Posterior vena cava (tissue), 2 donors: ENCODE measurements at places on chromosomes 3 and 15. TPM values are rescaled to one million over a fixed set of nuclear protein-coding genes. Genes with fewer than 3 reads are reported as not detected.

DNA sequence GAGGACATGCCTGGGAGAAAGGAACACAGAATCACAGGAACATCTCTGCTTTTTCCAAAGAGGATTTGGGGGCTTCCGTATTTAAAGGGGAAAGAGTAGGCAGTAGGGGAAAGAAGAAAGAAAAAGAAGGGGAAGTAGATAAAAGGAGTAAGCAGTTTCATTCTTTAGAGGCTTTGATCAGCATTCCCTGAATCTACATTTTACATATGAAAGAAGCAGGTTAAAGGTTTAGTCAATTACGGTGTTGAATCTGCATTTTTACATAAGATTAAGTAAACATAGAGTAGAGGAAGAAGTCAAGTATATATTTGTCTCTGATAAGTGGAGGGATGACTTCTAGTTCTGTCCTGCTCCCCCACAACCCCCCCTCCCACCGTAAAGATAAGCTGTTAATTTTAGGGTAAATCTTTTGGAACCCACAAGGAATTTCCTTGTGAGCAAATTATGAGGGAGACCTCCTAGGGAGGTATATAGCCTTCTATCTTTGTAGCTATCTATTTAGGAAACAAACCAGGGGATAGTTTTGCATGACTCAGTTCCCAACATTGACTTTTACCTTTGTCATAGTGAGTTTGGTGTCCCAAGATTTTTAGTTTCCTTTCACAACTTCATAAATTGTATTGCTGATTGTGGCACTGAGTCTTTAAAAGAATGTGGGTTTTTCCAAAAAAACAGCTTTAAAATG is 8.7 kb upstream of the P2RY12 start:
- no peak for DNase-seq

- no peak for DNase-seq
Measured at GRCh38 chr3:5186858-5187155, 700 bp upstream of the EDEM1 start.

GRCh38 chr3:172711454-172711795 is 558 bp upstream of the NCEH1 start:
- no peak for DNase-seq

DNA sequence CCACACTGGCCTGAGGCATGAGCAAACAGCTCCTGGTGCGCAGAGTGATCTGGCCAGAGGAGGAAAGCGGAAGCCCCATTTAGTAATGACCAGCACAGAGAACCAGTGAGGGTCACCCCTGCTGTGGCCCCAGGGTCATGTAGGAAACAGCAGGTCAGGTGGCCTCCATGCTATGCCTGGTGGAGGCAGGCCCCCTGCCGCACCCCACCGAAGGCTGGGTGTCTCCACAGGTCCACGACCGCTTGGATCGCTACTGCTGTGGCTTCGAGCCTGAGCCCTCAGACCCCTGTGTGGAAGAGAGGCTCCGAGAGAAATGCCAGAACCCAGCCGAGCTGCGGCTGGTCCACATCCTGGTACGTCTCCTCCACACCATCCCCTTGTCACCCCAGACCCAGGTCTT is 52.6 kb downstream of the POMGNT2 start:
- no peak for DNase-seq

DNA sequence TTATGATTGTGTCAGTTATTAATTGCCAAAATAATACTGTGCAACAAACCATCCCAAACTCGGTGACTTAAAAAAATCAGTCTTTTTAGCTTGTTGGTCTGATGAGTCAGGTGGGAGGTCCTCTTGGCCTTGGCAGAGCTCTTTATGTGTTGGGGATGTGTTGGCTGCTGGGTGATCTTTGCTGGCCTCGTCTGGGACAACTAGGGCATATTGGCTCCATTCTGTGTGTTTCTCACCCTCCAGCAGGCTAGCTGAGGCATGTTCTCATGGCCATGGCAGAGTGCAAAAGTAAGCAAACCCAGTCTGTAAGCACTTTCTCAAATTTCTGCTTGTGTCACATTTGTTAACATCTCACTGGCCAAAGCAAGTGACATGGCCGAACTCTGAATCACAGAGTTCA is 251.6 kb downstream of the RPLP1 start:
- DNase-seq: no peak

GRCh38 chr15:80562033-80562432 is 133.1 kb upstream of the ABHD17C start:
- no peak for DNase-seq

GRCh38 chr3:167899093-167899492 is 163.6 kb downstream of the SERPINI1 start:
- no peak for DNase-seq

DNA sequence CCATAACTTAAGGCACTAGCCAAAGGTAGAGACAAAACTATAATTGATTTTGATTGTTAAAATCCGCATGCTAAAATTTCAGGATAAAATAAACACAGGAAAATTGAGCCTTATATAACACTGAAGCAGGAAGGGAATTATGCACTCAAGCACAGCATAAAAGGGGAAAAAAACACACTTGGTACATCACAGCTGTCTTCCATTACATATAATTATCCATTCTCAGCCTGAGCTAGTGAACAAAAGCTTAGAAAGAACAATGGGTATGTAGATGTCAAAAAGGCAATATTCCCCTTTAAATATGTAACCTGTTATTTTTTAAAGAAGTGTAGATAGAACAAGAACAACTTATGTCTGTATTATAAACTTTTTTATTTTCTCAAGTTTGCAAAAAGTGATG is 899.2 kb downstream of the ROBO1 start:
- no peak for DNase-seq

- no peak for DNase-seq
Measured at GRCh38 chr3:25007974-25008658, 419.9 kb upstream of the RARB start.

DNA sequence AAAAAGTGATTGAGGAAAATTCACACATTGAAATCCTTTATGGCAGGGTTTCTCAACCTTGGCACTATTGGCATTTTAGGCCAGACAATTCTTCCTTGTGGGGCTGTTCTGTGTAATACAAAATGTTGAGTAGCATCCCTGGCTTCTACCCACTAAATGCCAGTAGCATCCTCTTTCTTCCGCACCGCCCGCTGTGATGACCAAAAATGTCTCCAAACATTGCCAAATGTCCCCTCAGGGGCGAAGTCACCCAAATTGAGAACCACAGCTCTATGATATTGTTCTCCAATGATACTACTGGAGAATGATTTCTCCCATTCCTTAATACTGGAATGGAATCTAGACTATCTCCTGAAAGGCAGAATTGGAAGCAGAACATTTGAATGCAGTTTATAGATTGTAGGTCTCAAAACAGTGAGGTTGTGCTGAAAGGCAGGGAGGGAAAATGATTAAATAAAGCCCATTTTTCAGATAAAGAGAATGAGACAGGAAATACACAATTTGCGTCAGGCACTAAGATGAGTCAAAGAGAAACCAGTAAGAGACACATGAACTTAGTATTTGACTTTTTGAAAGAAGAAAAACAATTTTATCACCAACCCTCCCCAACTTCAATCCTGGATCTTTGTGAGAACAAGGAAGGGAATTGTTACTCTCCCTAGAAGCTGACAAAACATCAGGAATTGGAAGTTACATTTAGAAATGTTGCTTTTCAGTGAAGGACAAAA is 101.6 kb upstream of the TNIK start:
- no peak for DNase-seq

GRCh38 chr15:90315278-90315982 is 36.7 kb upstream of the ZNF774 start:
- peak; percentile 90 for DNase-seq

DNA sequence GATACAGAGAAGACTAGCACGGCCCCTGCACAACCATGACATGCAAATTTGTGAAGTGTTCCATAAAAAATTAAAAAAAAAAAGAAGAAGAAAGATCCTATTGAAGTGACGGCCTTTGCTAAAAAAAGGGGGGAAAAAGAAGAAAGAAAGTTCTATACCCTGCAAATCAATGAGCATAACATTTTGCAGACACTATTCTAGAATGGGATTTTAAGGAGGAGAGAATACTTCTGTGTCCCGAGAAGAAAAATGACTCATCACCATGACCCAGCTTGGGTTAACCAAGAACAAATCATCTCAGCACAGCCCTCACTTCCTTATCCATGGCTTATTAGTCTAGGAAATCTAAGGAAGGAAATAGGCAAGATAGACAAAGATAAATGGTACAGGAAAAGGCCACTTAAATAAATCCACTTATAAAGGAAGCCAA is 7.4 kb upstream of the SH3BP5 start:
- DNase-seq: no peak

- no peak for DNase-seq
Measured at GRCh38 chr3:11273891-11274291, 1.7 kb downstream of the ATG7 start.

DNA sequence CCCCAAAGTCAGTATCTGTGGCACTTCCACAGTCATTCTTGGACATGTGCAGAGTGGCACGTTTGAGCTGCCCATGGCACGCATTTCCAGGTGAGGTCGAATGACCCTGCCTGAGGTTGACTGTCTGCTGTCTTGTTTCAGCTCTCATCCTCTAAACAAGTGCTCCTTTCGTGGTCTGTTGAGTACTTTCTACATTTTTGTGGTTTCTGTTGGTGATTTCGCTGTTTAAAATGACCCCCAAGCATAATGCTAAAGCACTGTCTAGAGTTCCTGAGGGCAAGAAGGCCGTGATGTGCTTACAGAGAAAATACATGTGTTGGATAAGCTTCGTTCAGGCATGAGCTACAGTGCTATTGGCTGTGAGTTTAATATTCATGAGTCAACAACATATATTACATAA is 40.0 kb upstream of the SAMMSON start:
- no peak for DNase-seq

- DNase-seq: no peak
Measured at GRCh38 chr3:16897254-16897926, 12.6 kb downstream of the PLCL2 start.

Gene GRM7
- total RNA-seq: 1.1 TPM

Gene MAGI1
- total RNA-seq: 27.9 TPM

Gene ADAMTS7
- 6.7 TPM for total RNA-seq

Gene MYD88
- total RNA-seq: 26.3 TPM

Gene TMEM207
- not detected for total RNA-seq

Gene CCDC39
- total RNA-seq: 0.65 TPM

Gene CRTC3
- 48.0 TPM for total RNA-seq

Gene C3orf20
- total RNA-seq: not detected

Gene CATSPER2
- 3.1 TPM for total RNA-seq

Gene CCR3
- total RNA-seq: not detected

Gene GOLGA6L9
- 2.0 TPM for total RNA-seq

Gene CPNE9
- not detected for total RNA-seq

Gene PCLAF
- 0.52 TPM for total RNA-seq
